Activated T-cell treated with anti-CD3 and anti-CD28 coated beads for 1 hour (primary cell): ENCODE measurements at places on chromosomes 7 and 10.

GRCh38 chr7:92809760-92810573, 26.4 kb downstream of the CDK6 start:
- no peak for DNase-seq

- no peak for DNase-seq
Measured at GRCh38 chr10:6815346-6815745, 235.3 kb upstream of the PRKCQ start.

- no peak for DNase-seq
Measured at GRCh38 chr7:44748948-44749731, 493 bp downstream of the ZMIZ2 start.

DNA sequence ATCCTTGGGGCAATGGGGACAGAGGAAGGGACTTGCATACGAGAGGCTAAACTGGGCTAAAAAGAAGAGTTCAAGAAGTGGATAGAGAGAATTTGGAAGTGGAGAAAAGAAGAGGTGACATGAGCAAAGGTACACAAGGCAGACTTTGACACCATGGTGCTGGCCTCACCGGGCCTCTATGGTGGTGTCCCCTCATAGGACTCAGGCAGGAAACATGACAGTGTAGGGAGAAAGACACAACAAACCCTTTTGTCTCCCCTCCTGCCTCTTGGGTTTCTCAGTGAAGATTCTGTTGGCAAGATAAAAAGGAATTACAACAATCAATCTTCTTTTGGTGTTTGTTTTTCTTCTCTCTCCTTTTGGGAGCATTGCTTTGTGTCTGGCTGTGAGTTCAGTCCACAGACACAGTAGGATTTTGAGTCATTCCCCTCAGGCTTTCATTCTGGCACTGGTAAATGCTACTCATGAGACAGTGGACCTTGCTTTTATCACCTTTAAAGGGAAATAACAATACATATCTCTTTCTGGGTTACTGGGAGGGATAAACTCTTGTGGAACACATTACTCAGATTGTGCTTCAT, 827.7 kb downstream of the TNS3 start:
- DNase-seq, result no peak

- DNase-seq, result no peak
Measured at GRCh38 chr7:130943336-130943901, 209.4 kb upstream of the KLF14 start.

GRCh38 chr10:119642556-119643111, 8.5 kb upstream of the BAG3 start:
- DNase-seq, result no peak

DNA sequence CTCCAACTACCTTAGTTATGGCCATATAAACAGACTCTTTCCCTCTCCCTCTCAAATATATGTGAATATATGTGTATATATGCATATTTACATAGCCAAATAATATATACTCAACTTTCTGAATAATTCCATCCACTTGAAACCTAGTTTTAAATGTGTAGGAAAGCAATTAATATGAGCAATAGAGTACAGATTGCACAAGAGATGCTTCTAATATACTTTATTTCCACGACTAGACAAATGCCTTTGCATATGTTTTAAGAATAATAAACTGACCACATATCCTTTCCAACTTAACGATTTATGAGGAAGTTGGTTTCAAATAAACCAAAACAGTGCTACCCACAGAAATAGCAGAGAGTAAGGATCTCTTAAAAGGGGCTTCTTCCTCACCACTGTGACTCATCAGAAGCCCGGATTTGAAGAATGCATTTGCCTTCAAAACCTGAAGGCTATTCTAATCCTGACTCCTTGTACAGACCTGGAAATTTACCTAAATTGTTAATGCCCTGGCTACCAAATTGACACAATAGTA, 266.3 kb downstream of the AHR start:
- DNase-seq, result no peak

DNA sequence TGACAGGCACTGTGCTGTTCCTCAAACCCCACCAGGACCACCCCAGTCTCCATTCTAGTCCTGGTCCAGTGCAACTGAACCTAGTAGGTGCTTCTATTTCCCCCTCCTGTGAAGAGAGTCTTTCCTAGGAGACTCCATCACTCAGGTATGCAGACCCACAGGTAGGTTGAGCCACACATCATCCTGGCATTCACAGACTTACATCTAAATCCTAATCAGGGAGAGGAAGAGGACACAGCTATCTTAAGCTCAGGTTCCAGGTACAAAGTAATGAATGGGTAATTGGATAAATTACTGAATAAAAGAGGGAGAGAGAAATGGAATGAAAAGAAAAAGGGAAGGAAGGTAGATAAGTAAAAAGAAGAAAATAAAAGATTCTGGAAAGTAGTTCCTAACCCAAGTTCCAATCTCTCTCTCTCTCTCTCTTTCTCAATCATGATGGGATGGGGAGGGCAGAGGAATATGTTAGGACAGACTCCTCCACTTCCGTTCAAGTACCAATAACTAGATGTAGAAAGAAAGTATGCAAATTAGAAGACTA, 139.8 kb upstream of the NAMPT start:
- no peak for DNase-seq

DNA sequence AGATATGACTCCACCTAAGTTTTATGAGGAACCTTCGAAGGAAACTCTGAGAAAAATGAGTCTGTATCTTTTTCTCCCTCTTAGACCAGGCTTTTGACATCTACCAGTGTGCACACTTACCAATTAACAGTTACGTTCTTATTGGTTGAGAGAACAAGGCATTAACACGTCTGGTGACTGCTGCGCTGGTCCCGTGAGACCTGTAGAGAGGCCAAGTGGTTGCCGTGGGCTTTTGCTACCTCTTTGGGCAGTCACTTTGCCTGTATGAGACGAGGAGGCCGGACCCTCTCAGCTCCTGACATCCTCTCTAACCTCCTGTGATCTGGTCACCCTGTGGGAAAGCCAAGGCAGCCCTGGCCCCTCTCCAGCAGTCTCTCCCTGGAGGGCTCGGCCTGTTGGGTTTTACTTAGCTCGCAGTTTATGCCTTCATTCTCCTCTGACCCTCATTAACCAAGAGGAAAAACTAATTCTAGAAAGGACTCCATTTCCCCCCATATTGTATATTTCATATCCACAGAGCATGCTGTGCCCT, 513.9 kb upstream of the GALNT17 start:
- no peak for DNase-seq

- no peak for DNase-seq
Measured at GRCh38 chr10:45064998-45065397, 64.3 kb downstream of the ZNF22 start.

DNA sequence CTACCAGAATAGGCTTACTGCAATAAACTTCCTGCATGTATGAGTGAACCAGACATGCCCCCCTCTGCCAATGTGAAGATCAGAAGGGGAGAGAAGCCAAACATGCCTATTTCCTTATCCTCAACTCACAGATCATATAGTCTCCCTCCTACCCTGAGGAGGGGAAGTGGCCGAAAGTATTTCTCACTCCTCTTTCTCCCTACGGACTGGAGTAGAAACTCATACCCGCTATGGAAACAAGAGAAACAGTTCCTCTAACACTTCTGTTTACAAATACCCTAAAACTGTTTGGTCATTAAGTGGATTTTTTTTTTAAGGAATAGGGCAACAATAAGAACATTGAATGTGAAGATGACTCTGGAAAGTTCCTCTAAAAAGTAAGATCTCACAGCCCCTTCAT, 31.4 kb downstream of the CCNJ start:
- DNase-seq, result no peak

DNA sequence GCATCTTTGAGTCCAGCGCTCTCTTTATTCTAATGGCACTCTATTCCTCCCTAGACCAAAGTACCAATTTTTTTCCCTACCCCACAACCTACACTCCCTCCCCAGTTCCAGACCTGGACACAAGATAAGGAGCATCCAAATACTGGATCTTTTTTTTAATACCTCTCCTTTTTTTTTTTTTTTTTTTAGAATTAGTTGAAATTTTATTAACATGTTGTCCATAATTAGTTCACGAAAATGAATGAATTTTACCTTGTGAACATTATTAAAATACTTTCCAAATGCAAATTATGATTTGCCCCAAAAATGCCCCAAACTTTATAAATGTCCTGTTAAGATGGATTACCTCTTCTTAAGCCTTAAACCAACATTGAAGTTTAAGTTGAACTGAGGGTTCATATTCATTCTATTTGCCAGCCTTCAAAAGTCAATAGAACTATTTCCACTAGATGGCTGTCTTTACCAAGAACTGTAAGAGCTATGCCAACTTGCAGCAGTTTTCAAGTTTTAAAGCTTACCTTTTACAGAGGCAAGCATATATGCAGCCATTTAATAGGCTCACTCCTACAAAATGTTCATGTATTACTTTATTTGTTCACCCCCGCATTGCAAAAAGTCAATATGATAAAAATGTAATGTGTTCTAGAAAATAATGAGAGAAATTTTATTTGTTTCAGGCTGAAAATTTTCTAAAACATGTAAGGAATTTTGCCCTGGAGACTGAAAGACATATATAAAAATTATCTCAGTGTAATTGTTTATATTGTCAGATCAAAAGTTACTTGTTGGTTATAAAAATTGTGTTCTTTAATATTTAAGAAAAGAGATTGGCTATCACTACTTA, 39.7 kb upstream of the TNKS2 start:
- DNase-seq, result no peak

GRCh38 chr10:75926763-75927162, 495.3 kb downstream of the LRMDA start:
- DNase-seq, result no peak

GRCh38 chr7:155962968-155963300, 150.7 kb upstream of the SHH start:
- no peak for DNase-seq

GRCh38 chr10:43233601-43234430, 33.0 kb downstream of the RASGEF1A start:
- DNase-seq, result no peak

- no peak for DNase-seq
Measured at GRCh38 chr10:124155781-124156435, 62.5 kb upstream of the CHST15 start.

DNA sequence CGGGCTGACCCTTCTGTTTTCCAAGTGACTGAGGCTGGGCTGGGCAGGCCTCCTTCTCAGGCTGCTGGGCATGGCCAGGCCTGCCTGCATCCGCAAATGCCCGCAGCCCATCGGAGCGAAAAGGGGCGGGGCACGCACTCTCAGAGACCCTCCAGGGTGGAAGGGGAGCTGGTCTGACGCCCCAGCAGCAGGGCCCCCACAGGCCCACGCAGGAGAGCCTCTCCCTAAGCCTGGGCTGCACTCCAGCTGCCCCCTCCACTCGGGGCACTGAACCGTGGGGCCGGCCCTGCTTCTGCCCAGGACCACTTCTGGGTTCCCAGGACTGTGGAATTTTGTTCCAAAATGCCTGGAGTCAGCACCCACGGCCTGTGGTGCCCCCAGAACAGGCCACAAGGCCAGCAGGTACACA, 9.3 kb downstream of the ADAP1 start:
- no peak for DNase-seq

DNA sequence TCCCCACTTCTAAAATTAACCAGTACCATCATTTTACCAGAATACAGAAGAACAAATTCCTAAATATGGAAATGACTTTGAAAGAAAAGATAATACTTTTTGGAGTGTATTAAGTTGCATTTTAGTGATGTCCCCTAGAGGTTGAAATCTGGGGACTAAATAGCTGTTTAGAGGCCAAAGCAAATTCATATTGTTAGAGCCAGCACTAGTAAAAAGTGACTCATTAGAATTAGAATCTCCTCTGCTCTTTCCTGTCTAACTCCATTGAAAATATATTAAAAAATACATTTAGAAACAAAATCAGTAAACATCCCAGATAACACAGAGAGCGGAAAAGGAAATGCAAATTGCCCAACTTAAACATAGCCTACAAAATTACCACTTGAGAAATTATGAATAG, 1189.6 kb upstream of the C7orf33 start:
- no peak for DNase-seq

GRCh38 chr10:123359539-123359938, 205.3 kb downstream of the BUB3 start:
- DNase-seq, result no peak

DNA sequence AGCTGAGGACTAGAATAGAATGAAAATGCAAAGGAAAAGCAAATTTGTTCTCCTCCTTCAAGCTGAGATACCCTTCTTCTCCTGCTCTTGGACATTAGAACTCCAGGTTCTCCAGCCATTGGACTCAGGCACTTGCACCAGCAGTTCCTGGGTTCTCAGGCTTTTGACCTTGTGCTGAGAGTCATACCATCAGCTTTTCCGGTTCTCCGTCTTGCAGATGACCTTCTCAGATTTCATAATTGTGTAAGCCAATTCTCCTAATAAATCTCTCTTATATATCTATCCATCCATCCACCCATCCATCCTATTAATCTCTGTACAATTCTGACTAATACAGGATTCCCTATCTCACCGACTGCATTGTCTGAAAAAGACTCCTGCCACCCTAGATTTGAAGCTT, 108.3 kb downstream of the AHR start:
- no peak for DNase-seq

GRCh38 chr7:38368191-38368605, 94.8 kb upstream of the TARP start:
- DNase-seq, result peak; percentile 65

- no peak for DNase-seq
Measured at GRCh38 chr10:132886211-132887099, 55.9 kb downstream of the CFAP46 start.

DNA sequence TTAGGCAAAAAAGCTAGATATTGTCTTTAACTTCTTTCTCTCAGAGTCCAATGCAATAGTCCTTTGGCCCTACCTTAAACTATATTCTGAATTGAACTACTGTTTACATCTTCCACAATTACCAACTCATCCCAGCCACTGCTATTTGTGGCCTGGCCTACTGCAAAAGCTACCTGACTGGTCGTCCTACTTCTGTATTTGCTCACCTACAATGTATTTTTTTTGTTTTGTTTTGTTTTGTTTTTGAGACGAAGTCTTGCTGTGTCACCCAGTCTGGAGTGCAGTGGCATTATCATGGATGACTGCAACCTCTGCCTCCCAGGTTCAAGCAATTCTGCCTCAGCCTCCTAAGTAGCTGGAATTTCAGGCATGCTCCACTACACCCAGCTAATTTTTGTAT, 51.2 kb downstream of the ARL4A start:
- no peak for DNase-seq

DNA sequence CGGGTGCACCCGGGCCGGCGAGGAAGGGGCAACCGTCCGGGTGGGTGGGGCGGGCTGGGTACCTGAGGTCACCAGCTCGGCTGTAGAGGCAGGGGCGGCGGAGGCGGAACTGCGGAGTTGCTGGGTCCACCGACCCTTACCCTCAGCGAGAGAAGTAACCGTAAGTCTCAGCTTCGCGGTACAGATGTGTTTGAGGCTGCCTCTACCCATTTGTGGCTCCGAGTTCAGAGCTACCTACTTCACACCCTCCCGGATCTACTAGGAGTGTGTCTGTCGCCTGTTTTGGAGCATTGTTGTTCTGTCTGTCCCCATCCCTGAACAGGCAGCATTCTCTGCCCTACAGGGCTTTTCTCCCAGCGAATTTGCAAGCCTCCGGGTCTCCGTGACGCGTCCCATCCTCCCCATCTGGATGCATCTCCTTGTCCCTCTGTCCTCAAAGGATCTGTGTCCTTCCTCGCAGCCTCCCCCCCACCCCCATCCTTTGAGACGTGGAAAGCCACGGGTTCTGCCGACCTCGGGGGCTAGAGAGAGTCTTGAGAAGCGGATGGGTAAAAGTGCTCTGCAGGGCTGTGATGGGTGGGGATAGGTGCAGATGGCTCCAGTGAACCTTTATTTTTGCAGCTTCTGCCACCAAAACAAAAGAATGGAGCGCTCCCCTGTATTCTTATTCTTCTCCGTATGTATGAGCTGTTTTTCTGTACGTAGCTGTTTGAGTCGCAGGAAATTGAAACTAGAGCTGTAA, 757 bp downstream of the ANKIB1 start:
- peak; percentile 2 for DNase-seq
